ENCODE measurements at places on chromosomes 2 and 18. TPM values are rescaled to one million over a fixed set of nuclear protein-coding genes. Genes with fewer than 3 reads are reported as not detected.

CXCR1 gene
- 1.8 TPM for total RNA-seq

CABLES1 gene
- 13.7 TPM for total RNA-seq

ZNG1B gene
- 20.8 TPM for total RNA-seq

ANKRD30B gene
- not detected for total RNA-seq

- ATAC-seq, result no peak
Measured at GRCh38 chr18:79819064-79819967, 21.6 kb downstream of the KCNG2 start.

DNA sequence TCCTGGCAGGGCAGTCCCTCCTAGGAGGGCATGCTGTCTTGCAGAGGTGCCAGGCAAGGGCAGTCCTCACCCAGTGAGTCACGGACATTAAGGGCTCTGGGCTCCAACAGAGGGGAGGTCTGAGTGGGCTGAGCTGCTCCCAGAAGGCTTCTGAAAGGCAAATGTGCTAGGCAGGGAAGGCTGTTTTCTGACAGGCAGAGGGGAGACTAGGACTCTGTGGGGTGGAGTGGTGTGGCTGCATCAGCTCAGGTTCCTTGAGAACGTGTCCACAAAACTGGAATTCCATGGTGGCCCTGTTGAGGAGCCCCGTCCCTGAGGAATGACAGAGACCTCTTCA is 283.5 kb downstream of the MYCN start:
- ATAC-seq, result no peak

DNA sequence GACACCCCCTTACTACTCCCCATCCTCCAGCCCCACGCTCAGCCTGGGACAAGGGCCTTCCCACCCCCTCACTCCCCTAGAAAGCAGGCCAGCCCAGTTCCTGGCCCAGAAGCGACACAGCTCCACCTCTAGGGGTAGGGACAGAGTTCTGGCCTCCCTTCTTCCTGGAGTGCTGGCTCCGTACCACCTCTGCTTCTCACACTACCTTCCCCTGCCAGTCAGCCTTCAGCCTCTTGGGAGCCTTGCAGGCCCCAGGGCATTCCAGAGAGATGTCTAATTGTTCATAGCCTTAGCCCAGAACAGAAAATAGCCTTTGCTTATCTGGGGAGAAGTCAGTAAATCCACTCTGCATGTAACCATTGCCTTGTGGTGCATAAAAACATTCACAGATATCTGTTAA is 13.1 kb upstream of the CATIP start:
- no peak for ATAC-seq

GRCh38 chr18:55588111-55588869 is at the start of gene TCF4:
Gene TCF4, minus strand, starts transcription at chr18:55588192. Its CDS starts 1,076 bp downstream, at chr18:55587116.
- peak; percentile 32 for ATAC-seq

GRCh38 chr18:61448316-61448715 is 115.1 kb downstream of the CDH20 start:
- ATAC-seq, result no peak

DNA sequence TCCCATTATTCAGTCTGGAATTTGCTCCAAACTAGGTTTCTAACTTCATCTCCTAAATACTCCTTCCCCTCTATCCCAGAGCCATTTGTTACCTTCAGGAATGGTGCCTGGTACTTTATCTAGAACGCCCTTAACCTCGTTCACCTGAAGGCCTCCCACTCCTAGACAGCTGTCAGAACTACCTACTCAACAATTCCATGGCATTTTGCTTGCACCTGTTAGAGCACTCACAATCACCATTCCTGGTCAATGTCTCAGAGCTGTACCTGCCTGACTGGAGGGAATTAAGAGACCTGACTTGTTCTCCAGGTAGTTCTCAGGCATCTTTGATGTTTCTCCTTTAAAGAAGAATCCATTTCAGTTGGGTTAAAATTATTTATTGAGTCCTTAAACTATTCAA is 88.9 kb downstream of the GAREM1 start:
- ATAC-seq, result no peak

GRCh38 chr2:104337869-104338268 is 516.0 kb upstream of the POU3F3 start:
- ATAC-seq, result no peak

GRCh38 chr2:224151680-224152310 is 112.7 kb upstream of the SERPINE2 start:
- no peak for ATAC-seq

DNA sequence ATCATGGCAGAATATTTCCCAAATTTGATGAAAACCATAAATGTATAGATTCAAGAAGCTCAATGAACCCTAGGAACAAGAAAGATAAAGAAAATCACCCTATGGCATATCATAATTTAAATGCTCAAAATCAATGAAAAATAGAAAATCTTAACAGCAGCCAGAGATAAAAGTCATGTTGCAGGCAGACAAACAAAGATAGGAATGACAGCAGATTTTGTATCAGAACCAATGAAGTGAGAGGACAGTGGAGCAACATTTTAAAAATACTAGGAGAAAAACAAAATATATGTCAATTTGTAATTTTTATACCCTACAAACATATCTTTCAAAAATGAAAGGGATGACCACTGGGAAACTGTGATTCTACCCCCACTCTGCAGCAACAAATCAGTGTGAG is 203.3 kb downstream of the PIEZO2 start:
- ATAC-seq, result no peak

DNA sequence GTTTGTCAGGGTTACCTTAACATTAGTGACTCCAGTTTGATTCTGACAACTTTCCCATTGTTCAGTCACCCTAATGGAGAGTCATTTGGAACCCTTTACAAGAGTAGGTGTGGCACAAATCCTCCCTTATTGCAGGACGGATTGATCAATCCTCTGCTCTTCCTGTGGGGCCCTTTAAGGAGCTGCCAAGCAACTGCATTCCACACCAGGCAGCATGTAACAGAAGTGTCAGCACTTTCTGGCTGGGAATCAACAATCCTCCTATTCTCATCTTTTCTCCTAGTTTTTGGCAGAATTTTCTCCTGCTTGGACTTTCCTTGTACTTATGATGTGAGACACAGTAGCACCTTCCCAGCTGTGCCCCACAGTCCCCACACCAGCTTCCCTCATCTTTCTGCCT is 177.8 kb downstream of the ST6GAL2 start:
- ATAC-seq, result peak; percentile 67

Measured in gastroesophageal sphincter (tissue), 4 donors.